ENCODE measurements at places on chromosomes 3 and 15.

GRCh38 chr3:171729452-171730334, 80.6 kb downstream of the PLD1 start:
- no peak for DNase-seq

GRCh38 chr3:81874738-81875137, 113.3 kb upstream of the GBE1 start:
- DNase-seq: no peak

DNA sequence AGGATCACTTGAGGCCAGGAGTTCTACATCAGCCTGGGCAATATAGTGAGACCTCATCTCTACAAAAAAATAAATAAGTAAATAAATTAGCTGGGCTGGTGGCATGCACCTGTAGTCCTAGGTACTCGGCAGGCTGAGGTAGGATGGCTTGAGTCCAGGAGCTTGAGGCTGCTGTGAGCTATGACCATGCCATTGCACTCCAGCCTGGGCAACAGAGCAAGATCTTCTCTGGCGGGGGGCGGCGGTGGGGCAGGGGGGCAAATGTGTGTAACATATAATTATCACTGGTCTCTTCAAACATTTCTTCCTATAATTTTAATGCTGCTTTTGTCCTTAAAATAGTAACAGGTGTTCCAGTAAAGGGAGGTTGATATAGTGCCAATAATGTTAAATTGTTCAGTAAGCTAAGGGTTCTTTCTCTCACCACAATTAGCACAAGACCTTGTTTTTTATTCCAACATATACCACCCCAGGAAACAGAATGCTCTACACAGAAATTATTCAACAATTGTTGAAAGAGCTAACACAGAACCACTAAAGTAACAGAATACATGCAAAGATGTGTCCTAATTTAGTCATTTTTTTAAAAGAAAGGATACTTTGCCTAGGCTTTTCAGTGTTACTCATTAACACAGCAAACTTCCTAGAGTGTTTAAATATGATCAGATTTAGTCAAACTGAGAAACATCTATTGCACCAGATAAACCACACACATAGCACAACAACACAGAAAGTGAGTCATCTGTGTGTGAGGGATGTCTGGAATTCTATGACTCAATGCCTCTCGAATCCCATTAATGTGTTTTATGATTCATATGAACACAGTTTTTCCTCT, 29.1 kb downstream of the ANKRD28 start:
- DNase-seq: peak; percentile 89

DNA sequence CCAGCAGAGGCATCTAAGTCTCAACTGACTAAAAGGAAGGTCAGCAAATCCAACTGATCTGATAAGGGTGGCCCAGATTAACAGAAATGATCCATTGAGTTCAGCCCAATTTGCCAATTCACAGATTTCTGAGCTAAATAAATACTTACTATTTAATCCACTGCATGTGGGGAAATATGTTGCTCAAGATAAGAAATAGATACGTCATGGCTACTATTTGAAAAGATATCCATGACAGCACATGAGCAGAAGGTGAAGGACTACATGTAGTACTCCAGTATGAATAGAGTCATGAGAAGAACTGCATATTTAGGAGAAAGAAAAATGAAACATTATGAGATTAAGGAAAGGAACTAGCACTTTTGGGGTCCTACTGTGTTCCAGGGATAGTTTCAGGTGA, 332.4 kb downstream of the ARPP21 start:
- no peak for DNase-seq

DNA sequence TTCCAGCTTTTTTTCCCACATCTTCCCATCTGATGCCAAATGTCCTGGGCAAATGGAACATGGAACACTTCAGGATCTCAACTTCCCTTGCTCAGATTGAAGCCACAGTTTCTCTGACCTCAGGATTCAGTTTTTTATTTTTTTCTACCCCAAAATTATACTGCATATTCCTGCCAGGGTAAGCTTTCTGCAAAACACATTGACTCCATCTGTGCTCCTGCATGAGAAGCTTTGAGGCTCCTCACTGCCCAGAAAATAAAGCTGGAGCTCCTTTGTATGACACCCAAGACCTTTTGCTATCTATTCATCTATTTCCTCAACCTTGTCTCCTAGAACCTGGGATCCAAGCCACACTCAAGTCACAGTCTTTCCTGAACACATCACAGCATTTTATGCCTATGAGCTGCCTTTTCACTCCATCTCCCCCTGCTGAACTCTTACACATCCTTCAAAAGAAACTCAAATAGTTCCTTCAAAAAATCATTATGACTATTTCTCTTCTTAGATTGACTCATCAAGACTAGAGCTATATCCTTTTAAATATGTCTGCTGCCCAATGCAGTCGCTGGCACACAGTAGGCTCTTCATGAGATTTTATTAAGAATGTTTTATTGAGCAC, 57.4 kb upstream of the PSMD6 start:
- DNase-seq: no peak

- DNase-seq: no peak
Observed at GRCh38 chr15:69608661-69609060, 156.0 kb downstream of the RPLP1 start.

GRCh38 chr15:67157521-67158252, 92.3 kb downstream of the SMAD3 start:
- DNase-seq: no peak

All from HCT116 (cell line).